ENCODE measurements at places on chromosomes 1 and 21. TPM values are rescaled to one million over a fixed set of nuclear protein-coding genes. Genes with fewer than 3 reads are reported as not detected.
A peak's percentile ranks its signal among the peaks of the same experiment; 100 is the strongest.

- DNase-seq, result peak; percentile 74
Observed at GRCh38 chr21:43659136-43660000, at the start of the genes HSF2BP and RRP1B. HSF2BP (minus strand) TSS chr21:43659488; CDS start chr21:43658096, 1,392 bp downstream. RRP1B (plus strand) TSS chr21:43659560; CDS start chr21:43659665, 105 bp downstream.

GRCh38 chr21:32082466-32082865 is 196.4 kb downstream of the MIS18A start:
- DNase-seq, result no peak

DNA sequence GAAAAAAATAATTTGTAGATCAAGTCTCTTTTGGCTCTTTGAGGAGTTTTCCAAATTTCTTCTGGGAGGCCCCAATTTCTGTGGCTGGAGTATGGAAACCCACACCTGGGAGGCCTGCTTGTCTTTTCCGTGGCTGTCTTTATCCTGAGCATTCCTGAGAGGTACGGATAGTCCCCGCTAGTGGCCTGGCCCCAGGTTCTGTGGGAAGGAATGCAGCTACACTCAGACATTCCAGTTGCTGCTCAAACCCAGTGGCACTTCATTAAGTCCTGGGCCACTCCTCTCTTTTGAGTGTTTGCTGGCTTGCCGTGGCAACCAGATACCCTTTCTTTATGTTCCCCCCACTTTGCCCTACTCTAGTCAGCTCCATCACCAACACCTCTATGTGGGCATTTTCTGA is 310.4 kb downstream of the ASTN1 start:
- DNase-seq, result no peak

DNA sequence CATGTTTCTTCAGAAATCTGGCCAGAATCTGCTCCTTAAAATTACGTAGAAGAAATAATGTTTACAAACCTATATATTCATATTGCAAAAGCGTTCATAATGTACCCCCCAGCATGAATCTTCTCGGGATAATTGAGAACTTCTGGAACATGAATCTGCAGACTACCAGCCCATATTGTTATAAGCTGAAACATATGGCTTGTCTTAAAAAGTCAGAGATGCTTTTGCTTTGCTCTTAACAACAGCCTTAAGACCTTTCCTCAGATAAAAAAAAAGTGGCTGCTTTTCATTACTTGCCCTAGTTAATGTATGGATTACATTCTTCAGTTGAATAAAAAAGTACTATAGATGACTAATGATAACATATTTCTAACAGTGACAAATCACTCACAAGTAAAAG is 15.0 kb upstream of the ZZZ3 start:
- DNase-seq, result no peak

DNA sequence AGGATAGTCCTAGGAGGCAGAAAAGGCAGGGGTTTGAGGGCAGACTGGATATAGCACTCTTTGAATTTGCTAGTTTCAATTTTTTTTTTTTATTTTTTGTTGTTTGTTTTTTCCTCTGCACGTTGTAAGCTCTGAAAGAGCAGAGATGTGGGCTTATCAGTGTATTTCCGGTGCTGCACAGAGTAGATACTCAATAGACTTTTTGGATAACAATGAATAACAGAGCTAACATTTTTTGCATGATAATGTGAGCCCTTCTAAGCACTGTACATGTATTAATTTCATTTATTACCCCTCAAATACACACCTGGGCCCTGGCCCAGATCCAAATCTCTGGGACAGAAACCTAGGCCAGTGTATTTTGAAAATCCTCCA is 17.1 kb upstream of the PARP1 start:
- DNase-seq, result no peak

DNA sequence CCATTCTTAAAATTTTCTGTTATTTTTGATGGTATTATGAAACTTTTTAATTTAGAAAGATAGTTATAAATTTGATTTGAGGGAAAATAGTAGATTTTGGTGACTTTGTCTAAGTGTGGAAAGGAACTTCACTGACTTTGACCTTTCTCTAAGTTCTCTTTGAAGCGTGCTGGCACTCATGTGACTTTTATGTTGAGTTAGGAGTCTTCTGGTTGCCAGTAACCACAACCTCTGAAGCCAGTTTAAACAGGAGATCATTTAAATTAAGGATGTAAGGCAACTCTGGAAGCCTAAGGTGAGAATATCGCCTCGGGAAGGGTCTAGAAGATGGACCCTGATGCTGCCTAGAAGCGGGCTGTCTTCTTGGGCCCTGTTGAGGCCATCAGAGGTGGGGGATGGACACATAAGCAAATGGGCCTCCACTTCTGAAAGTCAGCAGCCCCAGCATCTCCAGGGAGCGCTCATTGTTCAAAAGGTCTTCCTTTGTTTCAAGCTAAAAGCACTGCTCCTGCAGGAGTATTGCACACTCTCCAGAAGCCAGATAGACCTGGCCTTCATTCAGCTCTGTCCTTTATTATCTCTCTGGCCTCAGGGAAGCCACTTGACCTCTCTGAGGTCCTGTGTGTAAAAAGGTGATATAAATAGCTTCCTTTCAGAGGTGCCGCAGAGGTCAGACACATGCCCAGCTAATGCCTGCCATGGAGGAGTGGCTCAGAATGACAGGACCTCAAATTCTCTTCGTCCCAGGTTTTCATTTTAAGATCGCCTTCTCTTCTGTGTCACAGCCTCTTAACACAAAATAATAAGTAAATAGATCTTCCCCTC is 5.1 kb upstream of the RCAN1 start:
- DNase-seq, result no peak

CDA gene
- total RNA-seq, result not detected

DNA sequence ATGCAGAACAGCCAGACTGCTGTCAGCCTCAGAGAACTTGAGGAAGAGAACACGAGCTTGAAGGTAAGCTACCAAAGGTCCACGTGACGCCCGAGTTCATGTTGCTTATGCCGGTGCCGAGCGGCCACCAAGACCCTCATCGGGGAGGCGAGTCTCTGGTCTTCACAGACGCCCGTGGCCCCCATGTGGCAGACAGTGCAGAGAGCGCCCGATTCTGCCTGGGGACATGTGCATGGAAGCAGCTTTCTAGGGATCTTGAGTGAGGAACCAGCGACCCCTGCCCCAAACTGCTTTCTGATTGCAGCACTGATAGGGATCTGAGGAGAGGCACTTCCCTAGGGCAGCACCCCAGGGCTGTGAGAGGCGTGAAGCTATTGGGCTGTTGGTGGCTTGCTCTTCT is 56.3 kb upstream of the DIP2A start:
- no peak for DNase-seq

GRCh38 chr1:1302951-1303509 is 4.7 kb downstream of the ACAP3 start:
- DNase-seq, result no peak

KLHDC7A gene
- not detected for total RNA-seq

- no peak for DNase-seq
Observed at GRCh38 chr21:44872323-44872648, 1.2 kb downstream of the PTTG1IP start.

KIF26B gene
- total RNA-seq, result 20.9 TPM
